WTC11 (cell line): ENCODE measurements at places on chromosomes 6 and 20. TPM values are rescaled to one million over a fixed set of nuclear protein-coding genes. Genes with fewer than 3 reads are reported as not detected.

Gene NTSR1
- 0.57 to 0.85 TPM (median 0.63 TPM) in 3 replicates for total RNA-seq

- no peak for DNase-seq
Observed at GRCh38 chr6:16563628-16564240, 197.5 kb downstream of the ATXN1 start.

DNA sequence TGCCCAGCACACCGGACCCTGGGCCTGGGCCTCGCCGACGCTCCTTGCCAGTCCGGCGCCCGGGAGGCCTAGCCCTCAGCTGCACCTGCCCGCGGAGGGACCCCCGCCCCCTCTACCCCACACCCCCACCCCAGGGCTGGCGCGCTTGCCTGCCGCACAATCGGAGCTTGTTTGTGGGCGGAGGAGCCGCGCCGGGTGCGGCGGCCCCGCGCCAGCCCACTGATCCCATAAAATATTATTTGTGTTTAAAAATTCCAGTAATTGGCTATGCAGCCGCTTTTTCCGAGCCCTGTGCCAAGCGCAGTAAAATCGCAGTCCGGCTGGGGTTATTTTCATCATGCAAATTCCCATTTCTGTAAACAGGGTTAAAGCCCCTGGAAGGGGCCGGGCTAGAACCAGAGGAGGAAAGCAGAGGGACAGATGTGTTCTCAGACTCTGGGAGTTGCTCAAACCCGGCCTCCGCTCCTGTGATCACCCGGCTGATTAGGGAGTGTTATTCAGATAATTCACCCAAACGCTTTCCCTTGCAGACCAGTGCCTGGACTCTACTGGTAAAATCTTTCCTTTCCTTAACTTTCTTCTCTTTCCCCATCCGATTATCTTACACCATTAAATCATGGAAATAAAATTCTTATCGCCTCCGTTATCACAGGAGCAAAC is 93.1 kb downstream of the NCR2 start:
- DNase-seq: no peak

Gene NCOA5
- total RNA-seq: 16.5 to 20.5 TPM (median 16.5 TPM) in 3 replicates

GRCh38 chr6:112485827-112486212 is 138.7 kb downstream of the RFPL4B start:
- DNase-seq: no peak

Gene ZNF217
- 75.6 to 84.0 TPM (median 77.7 TPM) in 3 replicates for total RNA-seq

DNA sequence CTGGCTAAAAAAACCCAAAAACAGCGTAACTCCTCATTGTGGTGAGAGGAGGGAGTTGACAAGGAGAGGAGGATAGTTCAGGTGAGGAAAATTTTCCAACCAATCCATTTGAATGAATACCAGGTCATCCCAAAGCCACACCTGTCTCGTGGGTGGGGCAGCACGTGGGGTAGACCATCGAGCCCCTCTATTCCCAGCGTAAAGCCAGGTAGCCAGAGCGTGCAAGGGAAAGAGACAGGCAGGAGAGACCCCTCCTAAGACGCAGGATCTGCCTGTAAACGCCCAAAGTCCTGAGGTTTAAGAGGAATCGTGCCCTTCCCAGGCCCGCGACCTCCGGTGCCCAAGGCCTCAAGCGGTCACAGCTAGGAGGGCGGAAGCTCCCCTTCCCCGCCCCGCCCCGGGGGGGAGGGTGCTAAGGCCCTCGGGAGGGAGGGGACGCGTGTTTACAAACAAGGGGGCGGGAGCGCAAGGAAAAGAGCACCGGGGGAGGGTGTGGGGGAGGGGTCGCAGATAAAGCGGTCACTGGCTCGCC is 712 bp downstream of the RXRB start:
- peak; percentile 86 for DNase-seq

DNA sequence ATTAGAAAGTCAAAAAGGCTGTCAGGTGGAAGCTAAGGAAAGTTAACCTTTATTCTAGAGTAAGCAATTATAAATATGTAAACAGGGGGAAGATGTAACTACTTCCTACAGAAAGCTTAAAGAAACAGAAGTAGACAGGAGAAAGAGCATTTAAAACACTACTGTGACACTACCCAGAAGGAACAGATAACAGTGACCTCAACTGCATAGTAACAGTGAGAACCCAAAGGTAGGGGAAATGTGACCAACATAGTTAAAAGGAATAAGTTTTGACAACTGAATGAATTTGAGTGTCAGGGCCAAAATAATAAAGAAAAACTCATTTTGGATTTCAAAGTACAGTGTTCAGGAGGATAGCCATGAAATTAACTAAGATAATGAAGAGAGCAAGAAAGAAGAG is 43.5 kb downstream of the IBTK start:
- DNase-seq: no peak

- no peak for DNase-seq
Observed at GRCh38 chr6:89443658-89444057, 10.7 kb downstream of the ANKRD6 start.

Gene SEMG1
- 2.0 to 2.9 TPM (median 2.1 TPM) in 3 replicates for total RNA-seq

DNA sequence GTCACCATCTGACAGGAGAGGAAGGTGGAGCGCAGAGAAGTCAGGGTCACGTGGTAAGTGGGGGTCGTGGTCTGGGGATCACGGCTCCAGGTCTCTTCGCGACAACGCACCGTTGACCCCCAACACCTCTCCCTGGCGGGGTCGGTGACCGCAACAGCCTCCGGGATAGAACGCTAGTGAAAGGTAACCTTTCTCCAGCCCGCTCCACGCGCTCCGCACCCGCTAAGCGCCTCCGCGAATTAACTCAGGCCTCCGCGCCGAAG is 600 bp upstream of the SYNJ2 start:
- no peak for DNase-seq

Gene OLIG3
- 1.8 to 5.4 TPM (median 2.2 TPM) in 3 replicates for total RNA-seq

DNA sequence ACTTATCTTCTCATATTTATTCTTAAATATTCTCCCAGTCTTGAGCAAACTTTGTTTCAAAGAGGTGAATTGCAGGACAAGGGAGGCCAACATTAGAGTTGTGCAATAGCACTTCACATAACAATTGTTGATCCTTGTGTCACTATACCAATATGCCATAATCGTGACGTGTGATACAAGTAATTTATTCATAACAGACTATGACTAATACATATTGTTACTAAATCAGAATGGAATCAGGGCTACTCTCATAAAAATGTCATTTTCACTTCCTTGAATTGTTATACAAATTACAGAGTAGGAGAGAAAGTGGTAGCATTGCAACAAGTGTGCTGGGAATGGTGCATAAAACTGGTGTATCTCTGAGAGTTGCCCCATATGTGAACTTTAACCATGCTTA is 37.2 kb upstream of the PLCB1 start:
- no peak for DNase-seq

DNA sequence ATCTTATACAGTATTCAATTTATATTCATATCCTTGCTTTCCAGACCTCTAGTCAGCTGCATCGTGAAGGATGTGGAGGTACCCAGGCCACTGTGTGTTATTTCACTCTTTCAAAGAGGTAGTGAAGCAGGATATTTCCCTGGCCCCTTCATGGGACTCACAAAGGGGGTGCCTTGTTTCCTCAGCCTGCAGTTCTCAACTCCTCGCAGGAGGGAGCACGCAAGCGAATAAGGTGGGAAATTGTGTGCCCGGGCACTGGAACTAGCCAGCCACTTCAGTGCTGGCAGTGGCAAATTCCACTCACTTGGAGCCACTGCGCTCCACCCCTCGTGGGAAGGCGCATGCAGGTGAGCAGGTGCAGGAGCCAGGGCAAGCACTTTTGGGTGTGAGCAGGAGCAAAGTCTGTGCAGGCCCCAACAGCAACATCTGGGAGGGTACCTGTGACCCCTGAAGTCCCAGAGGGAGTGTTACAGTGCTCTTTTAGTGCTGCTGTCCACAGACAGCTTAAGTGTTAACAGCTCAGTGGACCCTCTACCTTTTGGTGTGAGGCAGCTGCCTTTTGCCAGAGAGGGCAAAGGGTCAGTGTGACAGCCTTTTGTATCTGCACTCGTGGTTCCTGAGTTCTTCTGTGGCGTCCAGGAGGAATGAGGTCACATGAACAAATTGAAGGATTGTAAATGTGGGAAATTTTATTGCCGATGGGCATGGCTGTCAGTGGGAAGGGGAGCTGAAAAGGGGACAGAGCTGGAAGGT is 49.4 kb upstream of the FAM135A start:
- no peak for DNase-seq

Gene CST2
- not detected in 3 replicates for total RNA-seq

GRCh38 chr20:33667245-33667675 is 517 bp downstream of the ACTL10 start:
- DNase-seq: no peak

DNA sequence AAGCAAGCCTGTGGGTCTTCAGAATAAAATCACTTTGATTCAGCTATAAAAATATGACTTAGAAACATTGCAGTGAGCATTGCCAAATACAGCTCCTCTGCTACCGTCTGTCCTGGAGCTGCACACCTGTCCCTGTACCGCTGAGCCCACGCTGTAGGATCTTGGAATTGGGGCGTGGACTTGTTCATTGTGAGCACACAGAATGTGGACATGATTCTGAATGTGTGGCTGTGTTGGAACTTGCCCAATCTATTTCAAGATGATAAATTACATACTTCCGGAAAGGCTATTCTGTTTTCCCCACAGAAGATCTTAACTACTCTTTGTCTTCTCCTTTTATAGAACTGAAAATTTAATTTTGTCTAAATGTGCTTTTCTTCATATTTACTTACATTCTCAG is 107.3 kb downstream of the UST start:
- no peak for DNase-seq

- peak; percentile 69 for DNase-seq
Observed at GRCh38 chr6:3229566-3230178, 2.2 kb upstream of the TUBB2B start.

Gene RIOK1
- 16.7 to 25.6 TPM (median 20.2 TPM) in 3 replicates for total RNA-seq

Gene HMGCLL1
- total RNA-seq: 0.09 to 0.32 TPM (median 0.11 TPM) in 3 replicates

Gene C6orf132
- 38.1 to 52.6 TPM (median 38.2 TPM) in 3 replicates for total RNA-seq

- no peak for DNase-seq
Observed at GRCh38 chr6:53014063-53014462, 19.0 kb upstream of the GSTA4 start.

- peak; percentile 23 for DNase-seq
Observed at GRCh38 chr6:42049116-42049809, 1.1 kb upstream of the TAF8 start.

GRCh38 chr6:100138346-100139022 is 144.5 kb upstream of the MCHR2 start:
- no peak for DNase-seq

- DNase-seq: no peak
Observed at GRCh38 chr6:155066361-155066760, 71.2 kb downstream of the TIAM2 start.

DNA sequence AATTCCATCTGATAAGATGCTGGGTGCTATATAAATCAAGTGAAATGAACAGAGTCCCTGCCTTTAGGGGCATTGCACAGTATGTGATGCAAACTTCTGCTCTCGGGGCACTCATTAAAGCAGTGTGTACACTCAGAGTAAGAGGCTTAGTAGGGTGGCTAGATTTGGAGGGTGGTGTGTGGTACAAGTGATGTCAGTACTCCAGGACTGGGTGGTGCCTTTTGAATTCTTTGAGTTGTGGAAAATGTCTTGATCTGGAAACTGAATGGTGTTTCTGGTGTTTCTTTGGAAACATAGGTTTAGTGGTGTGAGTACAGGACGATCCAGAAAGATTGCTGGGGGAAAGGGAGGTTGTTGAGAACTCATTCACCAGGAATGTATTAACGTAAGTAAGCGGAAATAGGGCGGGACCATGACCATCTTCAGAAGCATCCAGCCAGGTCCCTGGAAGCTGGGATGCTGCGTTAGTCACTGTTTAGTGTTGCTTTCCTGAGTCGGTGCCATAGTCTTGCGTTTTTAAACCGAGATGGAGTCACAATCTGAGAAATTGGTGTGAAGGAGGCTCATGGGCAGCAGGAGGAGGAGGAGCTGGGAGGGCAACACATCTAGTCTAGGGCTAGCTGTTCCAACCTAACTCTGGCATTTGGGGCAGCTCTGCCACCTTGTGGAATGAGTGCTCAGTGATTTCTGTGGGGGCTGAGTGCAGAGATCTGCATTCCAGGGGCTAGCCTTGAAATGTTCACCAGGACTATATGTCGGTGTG is 70.3 kb downstream of the SCAND1 start:
- DNase-seq: peak; percentile 72

- no peak for DNase-seq
Observed at GRCh38 chr6:44411141-44411540, 23.6 kb downstream of the CDC5L start.

Gene POPDC3
- total RNA-seq: 1.7 to 2.8 TPM (median 2.7 TPM) in 3 replicates

- no peak for DNase-seq
Observed at GRCh38 chr6:32614366-32615081, 22.7 kb upstream of the HLA-DQA1 start.

Gene C6orf52
- 0.42 to 1.8 TPM (median 0.50 TPM) in 3 replicates for total RNA-seq

GRCh38 chr6:156731396-156731795 is 45.8 kb upstream of the ARID1B start:
- no peak for DNase-seq

DNA sequence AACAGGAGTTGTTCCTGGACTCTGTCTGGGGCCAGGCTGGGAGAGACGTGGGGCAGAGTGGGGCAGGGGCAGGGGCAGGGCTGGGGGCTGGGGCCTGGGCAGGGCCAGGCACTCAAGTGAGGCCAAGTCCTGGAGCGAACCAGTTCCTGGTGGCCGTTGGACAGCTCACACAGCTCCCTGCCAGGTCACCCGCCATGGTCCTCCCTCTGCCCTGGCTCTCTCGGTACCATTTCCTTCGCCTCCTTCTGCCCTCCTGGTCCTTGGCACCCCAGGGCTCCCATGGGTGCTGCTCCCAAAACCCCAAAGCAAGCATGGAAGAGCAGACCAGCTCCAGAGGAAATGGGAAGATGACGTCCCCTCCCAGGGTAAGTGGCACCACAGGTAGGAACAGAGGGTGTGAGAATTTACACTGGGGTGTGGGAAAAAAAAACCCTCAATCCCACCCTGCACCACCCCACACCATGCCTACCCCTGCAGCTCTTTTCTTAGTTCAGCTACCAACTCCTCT is at the start of gene MCCD1:
Gene MCCD1, plus strand, starts transcription at position 142 of the 508 bp plus-strand sequence. Its CDS starts 53 bp downstream, at position 195.
- DNase-seq: no peak

GRCh38 chr6:43093436-43094289 is 17.5 kb downstream of the PTK7 start:
- DNase-seq: no peak

GRCh38 chr6:138250053-138250452 is 31.8 kb upstream of the PBOV1 start:
- no peak for DNase-seq

DNA sequence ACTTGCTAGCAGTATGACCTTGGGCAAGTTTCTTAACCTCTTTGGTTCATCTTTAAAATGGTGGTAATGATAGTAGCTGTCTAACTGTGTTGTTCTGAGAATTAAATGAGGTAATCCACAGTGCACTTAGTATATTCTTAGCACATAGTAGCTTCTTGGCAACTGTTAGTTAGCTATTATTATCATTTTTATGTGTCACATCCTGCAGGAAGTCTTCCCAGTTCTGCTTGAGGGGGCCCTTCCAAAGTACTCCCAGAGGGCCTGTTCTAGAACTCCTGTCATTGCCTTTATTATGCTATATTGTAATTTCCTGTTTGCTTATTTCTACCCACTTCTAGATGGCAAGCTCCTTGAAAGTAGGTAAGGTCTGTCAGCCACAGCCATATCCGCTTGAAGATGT is 30.6 kb downstream of the ANKS1A start:
- DNase-seq: no peak

- no peak for DNase-seq
Observed at GRCh38 chr6:33144373-33144772, 47.9 kb downstream of the COL11A2 start.
